ENCODE measurements at places on chromosomes 3 and 15.

DNA sequence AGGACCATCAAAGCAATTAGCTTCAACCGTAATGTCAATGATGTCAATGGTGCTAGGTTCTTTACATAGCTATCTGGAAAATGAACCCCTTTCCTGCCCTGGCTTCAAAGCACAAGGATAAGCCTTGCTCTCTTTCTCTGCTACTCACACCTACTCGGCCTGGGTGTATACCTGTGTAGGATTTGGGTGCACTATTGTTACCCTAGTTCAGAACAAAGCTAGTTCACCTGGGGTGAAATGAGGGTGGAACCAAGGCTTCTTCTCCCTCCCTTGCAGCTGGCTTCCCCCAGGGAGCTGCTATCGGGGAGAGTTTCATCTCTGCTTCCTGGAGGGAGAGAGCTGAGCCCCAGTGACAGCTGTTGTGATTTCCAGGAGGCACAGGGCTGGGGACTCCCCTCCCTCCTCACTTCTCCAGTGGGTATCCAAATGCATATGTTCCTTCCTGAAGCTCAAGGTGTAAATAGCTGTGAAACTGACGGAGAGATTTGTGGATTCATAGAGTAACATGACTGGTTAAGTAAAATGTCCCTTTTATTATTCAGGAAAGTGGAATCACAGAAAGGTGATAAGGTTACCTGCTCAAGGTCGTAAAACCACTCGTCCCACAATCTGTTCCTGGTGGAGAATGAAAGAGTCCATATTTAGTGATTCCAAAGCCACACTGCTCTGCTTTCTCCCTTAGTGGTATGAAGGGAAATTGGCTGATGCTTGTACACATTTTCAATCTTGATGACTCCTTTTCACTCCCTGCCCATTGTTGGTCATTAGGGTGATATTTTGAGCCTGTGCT, 11.8 kb upstream of the C3orf70 start:
- DNase-seq, result no peak

- DNase-seq, result no peak
Observed at GRCh38 chr3:162112719-162113118, 616.1 kb downstream of the OTOL1 start.

DNA sequence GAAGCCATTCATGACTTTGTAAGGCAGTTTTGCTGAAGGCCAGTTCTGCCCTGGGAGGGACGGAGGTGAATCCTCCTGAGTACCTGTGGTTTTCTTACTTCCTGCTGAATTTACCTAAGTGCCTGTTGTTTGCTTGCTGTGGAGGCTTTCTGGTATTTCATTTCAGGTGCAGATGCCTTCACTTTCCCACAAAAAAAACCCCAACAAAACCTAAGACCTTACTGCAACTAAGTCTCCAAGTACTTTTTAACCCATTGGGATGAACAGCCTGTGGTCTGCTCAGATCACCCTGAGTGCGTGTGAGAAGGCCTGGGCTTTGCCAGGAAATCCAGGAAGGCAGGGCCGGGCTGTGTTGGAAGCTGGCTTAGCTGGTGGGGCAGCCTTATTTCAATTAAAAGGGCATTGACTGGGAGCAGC, 65.3 kb downstream of the IGF1R start:
- DNase-seq, result no peak

- DNase-seq, result no peak
Observed at GRCh38 chr15:34336991-34337556, 507 bp downstream of the SLC12A6 start.

DNA sequence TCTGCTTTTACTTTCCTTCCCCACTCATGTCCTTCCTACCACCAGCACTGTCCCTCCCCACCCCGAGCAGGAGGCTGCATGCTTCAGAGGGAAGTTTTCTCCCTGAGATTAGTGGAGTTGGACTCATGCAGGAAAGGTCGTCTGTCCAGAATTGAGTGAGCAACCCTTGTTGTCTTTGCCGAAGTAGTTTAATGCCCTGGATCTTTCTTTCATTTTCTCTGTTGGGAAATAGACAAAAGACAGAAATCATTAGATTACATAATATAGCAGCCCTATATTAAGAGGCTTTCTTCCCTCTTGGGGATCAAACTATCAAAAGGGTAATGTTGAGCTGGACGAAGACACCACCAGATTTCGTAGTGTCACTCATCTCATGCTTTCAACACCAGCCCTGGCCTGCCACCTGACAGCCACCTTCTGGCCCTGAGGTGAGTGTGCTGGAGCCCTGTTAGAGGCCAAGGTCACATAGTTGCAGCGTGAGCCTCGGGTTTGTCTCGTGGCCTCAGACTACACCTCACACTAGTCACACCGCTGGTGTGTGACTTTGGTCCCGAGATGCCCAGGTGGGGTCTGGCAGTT, 231.0 kb downstream of the ITPR1 start:
- no peak for DNase-seq

GRCh38 chr15:28952666-28953491, 67.1 kb downstream of the APBA2 start:
- no peak for DNase-seq

- DNase-seq, result no peak
Observed at GRCh38 chr15:39200586-39200985, 380.3 kb upstream of the THBS1 start.

DNA sequence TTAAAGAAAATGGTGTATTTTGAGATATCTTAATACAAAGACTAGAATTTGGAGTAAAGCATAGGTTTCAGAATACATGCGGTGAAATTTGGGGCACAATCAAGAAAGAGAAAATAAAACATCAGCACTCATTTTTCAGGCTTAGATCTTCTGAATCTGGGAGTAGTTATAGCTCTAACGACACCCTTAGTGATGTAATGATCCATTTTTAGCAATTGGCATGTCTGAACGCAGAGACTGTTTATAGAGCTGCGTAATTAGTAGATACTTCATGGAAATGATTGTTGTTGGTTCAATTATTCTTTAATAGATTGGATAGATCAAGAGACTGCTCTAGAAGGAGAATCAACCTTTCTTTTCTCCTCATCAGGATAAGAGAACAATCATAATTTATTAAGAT, 47.5 kb upstream of the SNRK start:
- no peak for DNase-seq

DNA sequence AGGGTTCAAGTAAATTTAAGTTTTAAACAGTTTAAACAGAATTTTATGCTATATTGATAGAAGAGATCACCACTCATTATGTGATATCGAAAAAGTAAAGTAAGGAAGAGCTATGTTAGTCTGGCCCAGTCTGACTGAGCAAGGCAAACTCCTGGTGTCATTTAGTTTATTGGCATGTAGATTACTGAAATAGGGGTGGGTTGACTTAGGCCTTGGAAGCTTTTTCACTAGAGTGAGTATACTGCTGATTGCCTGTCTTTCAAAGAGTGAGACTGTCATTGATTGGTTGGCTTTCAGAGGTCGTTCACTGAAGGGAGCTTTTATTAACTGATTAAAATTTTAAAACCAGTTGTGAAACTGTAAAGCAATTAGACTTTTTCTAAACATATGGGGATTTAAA, 294.5 kb downstream of the NAALADL2 start:
- DNase-seq, result no peak

DNA sequence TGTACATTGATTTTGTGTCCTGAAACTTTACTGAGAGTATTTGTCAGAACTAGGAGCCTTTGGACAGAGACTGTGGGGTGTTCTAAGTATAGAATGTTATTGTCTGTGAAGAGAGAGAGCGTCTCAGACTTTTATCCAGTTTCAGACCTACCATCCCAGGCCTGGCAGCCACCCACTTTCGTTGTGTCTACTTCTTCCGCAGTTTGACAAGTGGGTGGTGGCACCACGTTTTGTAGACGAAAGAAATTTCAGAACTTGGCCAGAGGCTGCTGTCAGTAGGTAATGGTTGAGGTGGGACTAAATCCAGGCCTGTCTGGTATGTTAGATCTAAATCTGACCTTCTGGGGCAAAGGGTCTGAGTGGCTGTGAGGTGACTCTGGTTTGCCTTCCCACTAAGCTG, 13.4 kb upstream of the TRAK1 start:
- no peak for DNase-seq

DNA sequence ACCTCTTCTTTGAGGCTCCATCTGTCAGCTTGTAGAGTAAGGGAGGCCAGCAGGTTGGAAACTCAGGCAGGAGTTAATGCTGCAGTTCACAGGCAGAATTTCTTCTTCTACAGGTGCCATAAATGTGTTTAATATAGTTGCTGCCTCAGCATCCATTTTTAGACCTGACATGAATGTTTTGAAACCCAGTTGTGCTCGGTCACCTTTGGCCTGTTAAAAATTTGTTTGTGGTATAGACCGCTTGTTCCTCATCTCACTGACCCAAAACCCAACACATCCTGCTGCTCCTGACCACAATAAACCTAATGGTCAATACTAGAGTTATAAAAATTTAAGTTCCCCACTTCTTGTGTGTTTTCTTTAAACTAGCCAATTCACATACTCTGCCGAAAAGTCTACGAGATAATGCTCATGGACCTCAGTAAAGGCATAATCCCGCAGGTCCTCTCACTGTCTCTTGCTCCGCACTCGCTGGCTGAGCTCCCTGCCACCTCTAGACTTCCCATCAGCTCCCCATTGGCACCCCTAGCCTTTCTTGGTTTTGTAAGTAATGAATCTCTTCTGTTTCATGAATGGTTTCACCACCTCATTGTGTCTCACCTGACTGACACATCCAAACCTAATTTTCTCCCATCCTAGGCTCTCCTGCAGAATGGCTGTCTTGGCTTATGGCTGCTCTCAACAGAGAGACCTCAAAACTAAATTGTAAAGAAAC, 138.5 kb upstream of the STRIT1 start:
- no peak for DNase-seq

GRCh38 chr15:47949815-47950214, 171.0 kb upstream of the SLC24A5 start:
- no peak for DNase-seq

DNA sequence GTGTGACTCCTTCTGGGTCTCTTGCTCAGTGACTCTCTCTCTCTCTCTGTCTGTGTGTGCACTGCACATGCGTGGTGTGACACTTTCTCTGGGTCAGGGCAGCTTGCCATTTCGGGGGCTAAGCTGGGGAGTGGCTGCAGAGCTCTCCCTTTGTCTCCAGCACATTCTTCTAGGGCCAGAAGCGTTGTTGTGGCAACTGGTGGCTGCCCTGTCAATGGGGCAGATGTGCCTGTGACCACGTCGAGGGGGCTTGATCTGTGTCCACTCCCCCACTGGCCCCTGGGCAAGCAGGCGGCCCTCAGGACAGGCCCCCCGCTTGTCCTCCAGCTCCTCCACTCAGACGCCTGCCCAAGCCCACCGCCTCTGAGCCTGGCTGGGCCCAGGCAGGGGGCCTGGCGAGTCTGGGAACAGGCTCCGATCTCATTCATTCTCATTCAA, 67.8 kb downstream of the WNT7A start:
- no peak for DNase-seq

DNA sequence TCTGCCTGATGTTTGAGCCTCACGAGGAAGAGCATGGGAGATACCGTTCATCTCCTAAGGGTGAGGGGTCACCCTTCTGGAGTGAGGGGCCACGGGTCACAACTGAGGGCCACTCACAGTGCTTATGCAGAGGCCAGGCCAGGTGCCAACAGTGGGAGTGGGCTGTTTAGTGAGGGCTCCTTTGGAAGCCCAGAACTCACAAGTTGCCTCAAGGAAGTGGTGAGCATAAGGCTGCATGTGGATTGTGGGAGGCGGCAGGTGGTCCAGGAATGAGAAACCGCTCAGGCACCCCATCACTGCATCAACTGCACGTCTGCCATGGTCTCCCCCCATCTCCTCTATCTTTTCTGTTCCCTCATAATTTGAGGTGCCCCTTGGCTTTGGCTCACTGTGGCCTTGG, 26.5 kb downstream of the SPSB4 start:
- DNase-seq, result no peak

GRCh38 chr15:78061963-78062427, 15.5 kb downstream of the TBC1D2B start:
- DNase-seq, result no peak

- DNase-seq, result no peak
Observed at GRCh38 chr15:87263871-87264270, 992.7 kb downstream of the NTRK3 start.

DNA sequence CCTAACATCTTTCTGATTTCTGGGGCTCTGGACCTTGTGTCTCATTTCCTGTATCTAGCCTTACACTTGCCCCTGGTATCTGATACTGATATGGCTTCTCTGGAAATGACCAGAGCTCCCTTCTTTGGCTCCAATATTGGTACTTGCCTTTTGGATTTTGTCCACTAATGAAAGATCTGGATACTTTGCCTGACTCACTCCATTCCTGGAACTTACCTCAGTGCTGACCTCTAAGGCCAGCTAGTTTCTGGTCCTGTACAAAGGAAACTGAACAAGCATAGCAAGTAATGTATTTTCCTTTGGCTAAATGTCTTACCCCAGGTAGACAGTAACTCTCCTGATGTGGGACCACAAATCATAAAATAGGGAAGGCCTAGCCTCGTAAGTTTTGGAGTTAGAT, 93.8 kb upstream of the SLC4A7 start:
- DNase-seq, result no peak

DNA sequence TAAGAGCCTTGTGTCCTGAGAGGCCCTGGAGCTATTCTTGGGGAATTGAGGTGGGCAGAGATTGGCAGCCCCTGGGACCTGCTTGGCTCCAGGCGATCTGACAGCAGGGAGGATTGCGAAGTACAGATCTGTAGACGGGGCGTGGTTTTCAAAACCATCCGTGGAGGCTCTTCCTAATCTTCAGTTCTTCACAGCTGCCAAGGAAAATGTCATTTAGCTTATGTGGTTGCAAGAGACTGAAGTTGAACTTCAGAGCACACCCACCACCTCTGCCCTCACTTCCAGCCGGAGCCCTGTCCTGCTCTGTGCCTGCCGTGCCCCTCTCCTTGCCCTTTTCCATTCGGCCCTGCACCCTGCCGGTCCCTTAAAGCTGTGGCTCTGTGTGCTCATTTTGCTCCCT, 12.9 kb downstream of the NISCH start:
- no peak for DNase-seq

DNA sequence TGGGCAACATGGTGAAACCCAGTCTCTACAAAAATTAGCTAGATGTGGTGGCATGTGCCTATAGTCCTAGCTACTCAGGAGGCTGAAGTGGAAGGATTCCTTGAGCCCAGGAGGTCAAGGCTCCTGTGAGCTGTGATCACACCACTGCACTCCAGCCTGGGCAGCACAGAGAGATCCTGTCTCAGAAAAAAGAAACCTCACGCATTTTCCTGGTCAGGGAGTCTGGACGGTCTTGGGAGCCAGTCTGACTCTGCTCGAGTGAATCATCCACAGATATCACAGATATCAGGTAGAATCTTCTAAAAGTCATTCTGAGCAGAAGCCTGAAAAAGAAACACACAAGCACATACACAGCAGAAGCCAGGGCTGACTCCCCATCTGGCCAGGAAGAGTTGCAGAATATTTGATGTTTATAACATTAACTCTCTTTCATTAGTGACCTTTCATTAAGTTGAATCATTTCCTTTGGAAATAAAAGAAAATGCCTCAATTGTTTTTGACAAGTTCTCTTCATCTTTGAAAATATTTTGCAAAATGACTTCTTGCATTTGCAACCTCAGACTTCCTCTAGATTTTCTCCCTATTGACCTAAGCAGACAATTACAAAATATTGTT, 56.5 kb upstream of the ABHD17C start:
- DNase-seq, result no peak

GRCh38 chr3:119175872-119176756, 2.7 kb downstream of the UPK1B start:
- no peak for DNase-seq

All from glomerular endothelial cell (primary cell).